ENCODE measurements at places on chromosomes 3 and 15.

- DNase-seq: no peak
Observed at GRCh38 chr15:37061996-37062395, 38.4 kb downstream of the MEIS2 start.

GRCh38 chr15:90603893-90604292, 74.2 kb downstream of the CRTC3 start:
- DNase-seq: no peak

GRCh38 chr3:69207031-69207430, 84.6 kb upstream of the LMOD3 start:
- no peak for DNase-seq

DNA sequence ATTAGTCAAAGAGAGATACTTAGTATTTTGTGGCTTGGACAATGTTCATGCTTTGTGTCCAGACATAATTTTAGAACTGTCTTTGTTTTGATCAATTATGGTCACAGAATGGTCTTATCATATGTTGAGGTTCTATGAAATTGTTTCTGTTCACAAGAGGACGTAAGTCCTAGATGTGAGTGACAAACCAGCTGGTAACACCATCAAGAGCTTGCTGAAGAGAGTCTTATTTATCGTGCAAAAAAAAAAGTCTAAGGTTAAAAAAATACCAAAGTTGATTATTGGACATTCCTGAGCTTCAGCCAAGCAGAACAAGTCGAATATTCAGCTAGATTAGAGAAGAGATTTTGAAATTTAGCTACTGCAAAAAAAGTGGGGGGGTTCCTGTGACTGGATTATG, 495.9 kb upstream of the NAALADL2 start:
- no peak for DNase-seq

DNA sequence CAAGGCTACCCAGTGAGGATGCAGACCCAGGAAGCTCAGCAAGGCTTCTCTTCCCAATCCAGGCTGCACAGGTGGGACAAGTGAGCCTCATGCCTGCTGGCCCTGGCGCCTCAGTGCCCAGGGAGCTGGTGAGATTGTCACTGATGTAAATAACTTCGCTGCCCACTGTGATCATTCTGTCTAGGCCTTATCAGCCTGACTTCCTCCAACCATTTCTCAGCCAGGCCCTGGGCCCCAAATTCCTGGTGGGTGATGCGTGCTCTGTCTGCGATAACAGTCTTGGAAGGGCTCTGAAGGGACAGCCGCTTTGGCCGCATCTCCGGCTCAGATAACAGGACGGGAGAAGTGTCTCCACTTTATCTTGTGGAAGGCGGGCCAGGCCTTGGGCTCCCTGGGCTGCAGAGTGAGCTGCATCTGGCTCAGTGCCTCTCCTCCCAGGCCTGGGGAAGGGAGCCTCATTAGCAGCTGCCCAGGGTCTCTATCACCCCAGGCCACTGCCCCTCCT, 2.2 kb upstream of the FBLN2 start:
- DNase-seq: no peak

DNA sequence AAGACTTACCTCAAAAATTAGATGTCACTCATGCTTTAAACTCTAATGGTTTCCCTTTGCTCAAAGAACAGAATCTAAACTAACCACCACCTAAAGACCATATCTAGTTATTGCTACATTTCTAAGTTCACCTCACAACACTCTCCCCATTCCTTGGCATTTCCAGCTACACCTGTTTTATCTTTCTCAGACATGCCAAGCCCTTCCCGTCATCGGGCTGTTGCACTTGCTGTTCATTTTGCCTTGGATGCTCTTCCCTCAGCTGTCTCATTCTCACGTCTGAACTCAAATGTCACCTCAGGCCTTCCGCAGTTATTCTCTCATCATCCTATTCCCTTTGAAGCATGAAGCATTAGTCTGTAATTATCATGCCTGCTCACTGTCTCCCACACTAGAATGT, 1.1 kb upstream of the ACTR8 start:
- no peak for DNase-seq

DNA sequence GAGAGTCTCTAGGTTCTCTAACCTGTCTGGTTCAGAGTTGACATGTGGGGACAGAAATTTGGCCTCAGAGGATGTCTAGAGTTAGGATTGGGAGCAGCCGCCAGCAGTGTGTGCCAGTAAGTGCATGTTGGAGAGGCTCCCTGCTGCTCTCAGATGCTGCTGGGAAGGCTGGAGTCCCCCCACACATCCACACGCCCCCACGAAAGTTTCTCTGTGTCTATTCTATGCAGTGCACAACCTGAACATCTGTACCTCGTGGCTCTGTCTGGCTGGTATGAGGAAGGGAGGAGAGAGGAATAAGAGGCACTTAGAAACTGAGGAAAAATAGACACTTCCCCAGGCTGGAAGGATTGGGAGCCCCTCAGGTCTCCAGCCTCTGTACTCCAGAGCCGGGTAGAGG, 131.8 kb downstream of the RAB11A start:
- DNase-seq: no peak

DNA sequence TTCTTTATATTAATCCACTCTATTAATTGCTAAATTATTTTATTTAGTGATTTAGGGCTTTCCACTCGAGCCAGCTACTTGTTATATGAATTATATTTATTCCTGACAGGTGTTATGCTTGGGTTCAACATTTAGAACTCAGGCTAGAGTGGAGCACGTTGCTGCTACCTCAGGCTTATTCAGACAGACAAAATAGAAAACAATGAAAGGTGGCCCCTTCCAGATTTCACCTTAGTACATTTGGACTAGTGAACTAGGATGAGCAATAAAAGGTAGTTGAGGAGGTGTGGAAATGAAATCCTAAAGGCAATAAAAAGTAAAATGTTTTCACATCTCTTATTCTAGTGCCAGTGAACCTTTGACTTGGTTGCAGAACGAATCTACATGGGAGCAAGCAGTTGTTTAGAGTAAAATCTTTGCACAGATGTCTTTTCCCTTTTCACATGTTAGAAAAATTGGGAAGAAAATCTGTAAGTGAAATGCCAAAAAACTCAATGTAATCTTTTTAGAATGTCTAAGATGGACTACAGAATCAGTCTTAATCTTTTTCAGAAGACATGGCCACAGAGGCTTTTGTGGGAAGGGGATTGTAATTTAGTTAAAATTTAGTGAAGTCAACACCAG, 63.8 kb downstream of the AKAP13 start:
- DNase-seq: no peak

DNA sequence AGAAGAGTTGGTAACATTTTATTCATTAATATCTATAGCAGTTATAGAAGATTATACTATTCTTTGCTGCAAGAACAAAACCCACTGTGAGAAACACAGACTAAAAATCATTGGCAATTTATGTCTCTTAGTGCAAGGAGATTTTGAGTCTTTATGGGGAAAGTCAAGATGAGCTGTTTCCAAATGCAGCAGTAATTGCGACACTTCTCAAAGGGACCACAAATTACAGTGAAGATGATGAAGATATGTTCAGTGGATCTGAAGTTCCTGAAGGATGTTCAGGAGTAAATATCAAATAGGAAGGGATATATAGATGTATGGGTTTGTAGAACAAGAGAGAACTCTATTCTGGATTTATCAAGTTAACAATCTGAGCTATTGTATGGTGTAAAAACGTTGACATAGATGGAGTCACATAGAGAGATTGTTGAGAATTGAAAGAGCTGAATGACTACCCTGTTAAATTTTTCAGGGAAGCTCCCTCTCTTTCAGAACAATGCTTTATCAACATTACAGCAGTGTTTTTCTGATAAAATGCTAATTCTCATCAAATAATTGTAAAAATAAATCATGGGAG, 71.8 kb downstream of the DTWD1 start:
- no peak for DNase-seq

DNA sequence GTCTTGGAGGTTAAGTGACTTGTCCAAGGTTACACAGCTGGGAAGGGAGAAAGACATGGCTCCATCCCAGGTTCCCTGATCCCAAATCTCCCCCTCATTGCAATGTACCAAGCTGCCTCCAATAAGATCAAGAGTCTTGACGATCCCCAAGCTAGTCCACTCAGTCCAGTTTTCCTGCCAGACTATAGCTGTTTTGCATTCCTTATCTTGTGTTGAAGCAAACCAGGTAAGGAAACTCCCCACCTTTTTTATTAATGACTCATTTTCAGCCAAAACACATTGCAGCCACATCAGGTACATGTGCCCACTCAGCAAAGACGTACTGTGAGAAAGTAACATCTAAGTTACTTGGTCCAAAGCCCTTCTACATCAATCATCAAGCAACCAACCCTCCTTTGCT, 41.9 kb downstream of the LIPC start:
- DNase-seq: no peak
